Vagina (tissue), 2 donors: ENCODE measurements at places on chromosomes 16 and 17. TPM values are rescaled to one million over a fixed set of nuclear protein-coding genes. Genes with fewer than 3 reads are reported as not detected.

Gene NPIPA1
- total RNA-seq = 98.0 TPM

DNA sequence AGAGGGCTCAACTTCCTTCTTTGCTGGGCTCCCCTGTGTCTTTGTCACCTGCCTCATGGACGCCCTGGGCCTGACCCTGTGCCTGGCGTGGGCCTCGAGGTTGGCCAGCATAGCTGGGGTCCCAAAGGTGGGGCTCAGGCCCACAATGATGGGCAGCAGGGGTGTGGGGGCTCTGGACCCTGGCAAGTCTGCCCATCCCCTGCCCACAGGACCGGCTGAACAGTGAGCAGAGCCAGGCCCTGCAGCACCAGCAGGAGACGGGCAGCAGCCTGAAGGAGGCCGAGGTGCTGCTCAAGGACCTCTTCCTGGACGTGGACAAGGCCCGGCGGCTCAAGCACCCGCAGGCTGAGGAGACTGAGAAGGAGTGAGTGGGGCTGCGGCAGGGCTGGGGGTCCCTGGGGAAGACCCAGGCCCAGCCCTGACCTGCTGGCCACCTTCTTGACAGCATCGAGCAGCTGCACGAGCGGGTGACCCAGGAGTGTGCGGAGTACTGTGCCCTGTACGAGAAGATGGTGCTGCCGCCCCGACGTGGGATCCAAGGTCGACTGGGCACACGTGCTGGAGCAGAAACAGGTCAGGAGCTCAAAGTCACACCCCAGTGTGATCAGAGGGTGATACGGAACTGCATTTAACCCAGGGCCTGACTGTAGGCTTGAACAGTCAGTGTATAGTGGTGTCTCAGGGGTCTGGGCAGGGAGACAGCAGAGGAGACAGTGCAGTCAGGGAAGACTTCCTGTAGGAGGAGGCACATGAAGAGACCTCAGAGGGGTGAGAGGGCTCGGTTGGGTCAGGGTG is 3.8 kb downstream of the EVPLL start:
- H3K27ac ChIP-seq = no peak overlapping the region
- peaks cover 8% of the 10 kb centered on the region for H3K4me1 ChIP-seq
- no peak overlapping the region for H3K4me3 ChIP-seq
- DNase-seq = no peak
- H3K36me3 ChIP-seq = no peaks in the 10 kb centered on the region

DNA sequence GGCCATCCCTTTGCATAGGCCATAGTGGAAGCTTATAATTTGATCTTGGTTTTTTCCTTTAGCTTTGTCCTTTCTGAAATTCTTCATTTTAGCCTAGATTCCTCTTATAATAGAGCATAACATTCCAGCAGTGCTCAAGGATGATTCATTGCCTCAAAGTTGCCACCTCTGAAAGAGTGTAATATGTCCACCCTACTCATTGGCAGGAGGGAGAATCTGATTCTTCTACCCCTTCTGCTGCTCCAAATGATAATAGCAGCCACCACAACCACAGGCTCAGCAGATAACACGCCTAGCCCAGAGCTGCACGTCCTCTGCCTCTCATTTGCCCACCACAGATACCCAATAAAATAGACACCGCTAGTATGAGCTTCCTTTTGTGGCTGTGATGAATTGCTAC is 337.4 kb upstream of the HSBP1 start:
- no peaks in the 10 kb centered on the region for H3K4me1 ChIP-seq
- H3K27ac ChIP-seq = no peak overlapping the region
- no peaks in the 10 kb centered on the region for H3K36me3 ChIP-seq
- H3K27me3 ChIP-seq = no peaks in the 10 kb centered on the region

DNA sequence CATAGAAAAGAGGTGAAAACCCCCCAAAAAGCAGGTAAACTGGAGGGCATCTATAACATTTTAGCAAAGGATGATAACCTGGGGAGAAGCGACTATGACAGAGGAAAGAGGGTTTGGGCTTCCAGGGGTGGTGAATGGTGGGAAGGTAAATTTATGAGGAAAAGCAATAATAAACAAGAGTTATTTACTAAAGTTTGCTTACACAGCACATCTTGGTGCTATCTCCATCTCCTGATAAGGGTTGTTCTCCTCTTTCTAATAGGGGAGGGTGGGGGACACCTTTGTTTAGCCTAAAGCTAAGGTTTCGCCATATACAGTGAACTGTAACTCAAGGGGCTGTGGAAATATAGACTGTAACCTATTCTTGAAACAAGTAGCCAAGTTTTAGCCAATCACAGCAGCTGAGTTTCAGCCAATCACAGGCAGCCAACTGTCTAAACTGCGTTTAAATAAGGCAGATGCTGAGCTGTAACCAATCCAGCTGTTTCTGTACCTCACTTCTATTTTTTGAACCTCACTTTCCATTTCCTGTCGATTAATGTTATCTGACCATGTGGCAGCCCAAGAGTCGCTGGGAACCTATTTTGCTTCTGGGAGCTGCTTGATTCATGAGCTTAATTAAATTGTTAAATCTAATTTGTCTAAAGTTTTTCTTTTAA is 191.8 kb downstream of the MAP2K6 start:
- no peaks in the 10 kb centered on the region for H3K36me3 ChIP-seq
- peaks cover 36% of the 10 kb centered on the region for H3K4me1 ChIP-seq
- no peak for DNase-seq
- no peak overlapping the region for H3K27ac ChIP-seq
- no peaks in the 10 kb centered on the region for H3K27me3 ChIP-seq
- no peak overlapping the region for H3K4me3 ChIP-seq

Gene KRTAP9-4
- total RNA-seq = not detected
